ENCODE measurements at places on chromosomes 12 and 14.
A peak's percentile ranks its signal among the peaks of the same experiment; 100 is the strongest.

DNA sequence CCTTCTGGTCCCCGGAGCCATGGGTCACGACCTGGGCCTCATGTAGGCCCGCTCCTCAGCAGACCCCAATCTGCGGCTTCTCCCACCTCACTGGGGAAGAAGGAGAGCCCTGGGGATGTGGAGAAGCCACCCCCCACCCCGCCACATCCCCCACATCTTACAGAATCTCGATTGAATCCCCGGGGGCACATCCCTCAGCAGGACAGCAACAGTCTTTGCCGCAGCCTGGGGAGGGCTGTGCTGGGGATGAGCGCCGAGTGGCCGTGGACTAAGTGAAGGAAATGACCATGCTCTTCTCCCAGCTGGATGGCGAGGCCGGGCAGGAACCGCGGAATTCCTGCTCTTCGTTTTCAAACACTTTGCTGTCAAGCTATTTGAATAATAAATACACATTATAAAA is 169.0 kb upstream of the RTL1 start:
- DNase-seq, result no peak

GRCh38 chr14:106308839-106309389 is 782.5 kb downstream of the TMEM121 start:
- peak; percentile 97 for DNase-seq

GRCh38 chr12:117686911-117687377 is 281.8 kb downstream of the KSR2 start:
- DNase-seq, result no peak

DNA sequence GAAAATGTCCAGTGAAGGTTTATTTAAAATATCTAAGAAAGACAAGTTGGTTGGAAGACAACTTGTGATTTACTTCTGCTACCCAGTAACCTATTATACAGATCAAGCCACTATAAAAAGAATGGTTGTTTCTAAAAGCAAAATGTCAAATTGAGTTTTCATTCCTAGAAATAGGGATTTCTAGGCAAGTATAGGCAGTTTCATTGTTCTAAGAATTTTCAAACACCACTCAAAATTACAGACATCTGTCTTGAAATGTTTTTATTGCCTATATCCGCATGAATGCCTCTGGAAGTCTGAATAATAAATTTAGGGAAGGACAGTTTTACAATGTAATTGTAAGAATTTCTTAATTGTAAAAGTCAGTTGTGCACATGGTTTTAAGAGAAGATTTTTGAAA is 8.6 kb downstream of the YEATS4 start:
- DNase-seq, result no peak

DNA sequence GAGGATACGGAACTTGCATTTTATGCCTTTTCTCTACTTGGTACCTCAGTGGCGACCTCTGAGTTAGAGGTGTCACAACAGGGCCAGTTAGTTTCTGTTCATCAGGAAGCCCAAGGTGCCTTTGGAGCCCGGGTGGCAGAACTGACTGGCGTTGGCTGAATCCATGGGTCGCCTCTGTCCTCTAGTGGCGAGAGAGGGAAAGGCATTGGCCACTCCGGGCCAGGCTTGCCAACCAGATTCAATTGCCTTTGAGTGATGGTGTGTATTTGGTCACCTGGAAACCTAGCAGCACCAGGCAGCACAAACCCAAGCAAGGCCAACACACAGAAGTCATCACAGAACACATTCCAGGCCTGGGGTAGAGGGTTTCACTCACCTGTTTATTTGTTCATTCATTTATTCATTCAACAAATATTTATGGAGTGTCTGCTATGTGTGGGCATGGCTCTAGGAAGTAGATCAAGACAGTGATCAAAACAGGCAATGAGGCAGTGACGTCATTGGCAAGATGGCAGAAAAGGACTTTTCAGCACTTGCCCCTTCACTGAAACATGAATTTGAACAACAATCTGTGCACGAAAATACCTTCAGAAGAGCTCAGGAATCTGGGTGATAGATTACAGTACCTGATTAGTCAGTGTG is 40.5 kb upstream of the KCNA5 start:
- peak; percentile 57 for DNase-seq

- DNase-seq, result peak; percentile 24
These were observed 12.9 kb downstream of the ST8SIA1 start for GRCh38 chr12:22321638-22322037.

Measured in activated CD4-positive, alpha-beta T cell treated with anti-CD3 and anti-CD28 coated beads, Interleukin-2, amount 50 U/mL, for 48 hours (primary cell).